ENCODE measurements at places on chromosomes 4 and X.

- no peak for DNase-seq
Measured at GRCh38 chr4:94595880-94596483, 144.2 kb downstream of the PDLIM5 start.

GRCh38 chr4:116016201-116016600, 902.8 kb upstream of the NDST4 start:
- no peak for DNase-seq

GRCh38 chrX:19673375-19674040, 158.2 kb upstream of the MAP3K15 start:
- DNase-seq: no peak

GRCh38 chr4:150888625-150889024, 126.5 kb downstream of the LRBA start:
- DNase-seq: no peak

DNA sequence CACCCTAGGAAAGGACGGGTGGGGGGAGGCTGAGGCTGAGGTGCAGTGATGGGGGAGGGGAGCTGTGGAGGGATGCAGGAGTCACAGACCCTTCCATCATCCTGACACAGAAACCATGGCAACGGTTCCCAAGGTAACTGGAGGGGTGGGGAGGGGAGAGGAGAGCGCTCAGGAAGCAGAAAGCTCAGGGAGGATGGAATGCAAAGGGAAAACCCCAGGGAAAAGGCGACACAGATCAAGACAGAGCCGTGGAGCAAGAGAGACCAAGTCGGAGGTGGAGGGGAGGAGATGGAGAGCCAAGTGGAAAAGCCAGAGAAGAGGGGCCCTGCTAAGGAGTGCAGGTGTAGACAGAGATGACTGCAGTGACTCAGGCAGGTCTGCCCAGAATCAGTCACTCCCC, 14.5 kb downstream of the L1CAM start:
- no peak for DNase-seq

DNA sequence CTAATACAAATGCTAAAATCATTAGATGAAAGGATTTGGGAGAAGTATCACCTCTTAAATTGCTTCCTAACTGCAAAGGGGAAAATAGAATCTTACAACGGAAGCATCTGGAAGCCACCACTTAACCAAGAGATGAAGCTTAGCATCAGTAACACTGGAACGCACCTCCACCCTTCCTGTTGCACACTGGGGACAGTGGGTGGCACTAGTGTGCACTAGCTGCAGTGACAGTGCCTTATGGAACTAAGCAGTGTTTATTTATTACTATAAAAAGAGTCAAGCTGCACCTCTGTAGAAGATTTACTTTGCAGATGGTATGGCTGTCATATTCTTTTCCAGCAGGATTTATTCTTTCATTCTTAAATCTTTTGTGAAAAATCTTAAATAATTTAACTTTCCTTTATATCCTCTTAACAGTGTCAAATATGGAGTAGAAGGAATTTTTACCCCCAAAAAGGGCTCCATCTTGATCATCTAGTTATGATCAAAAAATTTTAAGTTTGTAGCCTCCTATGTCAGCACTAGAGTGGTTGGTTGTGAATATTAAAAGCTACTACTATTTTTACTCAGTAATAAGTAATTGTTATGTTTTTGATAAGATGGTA, 76.7 kb downstream of the SCD5 start:
- no peak for DNase-seq

- no peak for DNase-seq
Measured at GRCh38 chr4:951594-952468, 19.6 kb downstream of the TMEM175 start.

DNA sequence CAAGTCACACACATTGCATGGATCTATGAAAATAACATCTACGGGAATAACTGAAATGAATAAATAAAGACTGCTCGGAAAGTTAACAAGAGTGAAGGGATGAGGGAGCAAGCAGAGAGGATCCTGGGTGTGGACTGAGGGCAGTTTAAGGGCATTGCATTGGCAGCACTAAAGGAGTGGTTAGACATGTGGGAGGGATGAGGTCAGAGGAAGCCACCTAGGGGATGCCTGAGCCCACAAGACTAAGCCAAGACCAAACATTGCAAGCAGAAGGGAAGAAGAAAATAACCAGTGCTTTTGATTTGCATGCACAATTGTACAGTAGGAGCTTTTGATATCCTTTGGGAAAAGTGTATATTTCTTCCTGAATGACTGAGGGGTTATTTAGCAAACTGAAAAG, 106.1 kb downstream of the MSL3 start:
- DNase-seq: no peak

DNA sequence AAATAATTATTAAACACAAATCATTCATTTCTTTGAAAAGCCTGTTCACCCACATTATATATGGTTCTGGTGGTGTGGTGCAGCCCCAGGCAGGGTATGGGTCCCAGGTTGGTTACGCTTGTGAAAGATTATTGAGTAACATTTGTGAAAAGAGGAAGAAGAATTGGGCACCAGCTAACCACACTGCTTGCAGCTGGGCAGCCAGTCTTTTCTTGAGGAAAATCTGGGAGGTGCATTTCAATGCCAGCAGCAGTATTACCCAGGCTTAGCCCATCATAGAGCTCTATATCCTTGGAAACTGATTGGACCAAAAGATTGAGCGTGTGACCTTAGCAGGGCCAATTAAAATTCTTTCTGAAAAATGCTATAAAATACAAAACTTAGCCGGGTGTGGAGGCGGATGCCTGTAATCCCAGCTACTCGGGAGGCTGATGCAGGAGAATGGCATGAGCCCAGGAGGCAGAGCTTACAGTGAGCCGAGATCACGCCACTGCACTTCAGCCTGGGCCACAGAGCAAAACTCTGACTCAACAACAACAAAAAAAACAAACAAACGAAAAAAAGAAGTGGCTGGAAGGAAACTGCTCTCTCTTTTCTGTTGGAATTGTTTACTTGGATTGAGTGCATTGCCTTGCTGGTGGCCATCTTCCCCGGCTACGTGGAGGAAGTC, 9.7 kb upstream of the PLAC8 start:
- no peak for DNase-seq

DNA sequence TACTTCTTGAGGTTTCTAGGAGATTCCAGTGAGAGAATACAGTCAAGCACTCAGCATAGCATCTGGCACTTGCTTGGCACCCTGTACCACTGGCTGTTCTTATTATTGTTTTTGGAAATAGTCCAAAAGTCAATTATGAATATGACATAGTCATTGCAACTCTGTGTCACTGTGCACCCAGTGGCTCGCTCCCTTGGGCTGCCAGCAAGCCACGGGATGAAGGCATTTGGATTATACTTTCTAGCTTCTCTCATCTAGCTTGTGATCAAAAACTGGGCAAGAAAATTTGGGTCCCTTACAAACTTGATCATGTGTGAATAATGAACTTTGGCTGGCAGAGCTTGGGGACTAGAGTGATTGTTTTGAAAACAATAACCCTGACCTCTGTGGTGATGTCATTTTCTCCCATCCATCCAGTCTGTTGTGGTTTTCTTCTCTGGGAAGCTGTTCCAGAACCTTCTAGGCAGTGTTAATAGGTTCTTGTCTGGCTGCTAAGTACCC, 32.7 kb upstream of the LIMCH1 start:
- DNase-seq: no peak

- no peak for DNase-seq
Measured at GRCh38 chrX:38890963-38891362, 89.7 kb downstream of the MID1IP1 start.

DNA sequence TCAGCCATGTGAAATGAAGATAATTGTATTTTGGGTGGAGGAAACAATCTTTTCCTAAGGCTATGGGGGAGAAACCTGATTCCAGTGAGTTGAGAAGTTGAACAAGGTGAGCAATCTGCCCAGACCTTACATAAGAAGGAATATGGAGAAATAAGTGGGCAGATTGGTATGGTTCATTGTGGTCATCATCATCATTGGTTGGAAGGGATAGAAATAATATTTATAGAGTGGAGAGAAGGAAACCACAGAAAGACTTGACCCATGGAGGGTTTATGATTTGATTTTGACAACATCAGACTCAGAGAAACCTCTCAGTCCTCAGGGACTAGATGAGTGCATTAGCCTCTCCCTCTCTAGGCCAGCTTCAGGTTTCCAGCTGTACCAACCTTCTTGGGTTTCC, 177.9 kb upstream of the NEIL3 start:
- no peak for DNase-seq

DNA sequence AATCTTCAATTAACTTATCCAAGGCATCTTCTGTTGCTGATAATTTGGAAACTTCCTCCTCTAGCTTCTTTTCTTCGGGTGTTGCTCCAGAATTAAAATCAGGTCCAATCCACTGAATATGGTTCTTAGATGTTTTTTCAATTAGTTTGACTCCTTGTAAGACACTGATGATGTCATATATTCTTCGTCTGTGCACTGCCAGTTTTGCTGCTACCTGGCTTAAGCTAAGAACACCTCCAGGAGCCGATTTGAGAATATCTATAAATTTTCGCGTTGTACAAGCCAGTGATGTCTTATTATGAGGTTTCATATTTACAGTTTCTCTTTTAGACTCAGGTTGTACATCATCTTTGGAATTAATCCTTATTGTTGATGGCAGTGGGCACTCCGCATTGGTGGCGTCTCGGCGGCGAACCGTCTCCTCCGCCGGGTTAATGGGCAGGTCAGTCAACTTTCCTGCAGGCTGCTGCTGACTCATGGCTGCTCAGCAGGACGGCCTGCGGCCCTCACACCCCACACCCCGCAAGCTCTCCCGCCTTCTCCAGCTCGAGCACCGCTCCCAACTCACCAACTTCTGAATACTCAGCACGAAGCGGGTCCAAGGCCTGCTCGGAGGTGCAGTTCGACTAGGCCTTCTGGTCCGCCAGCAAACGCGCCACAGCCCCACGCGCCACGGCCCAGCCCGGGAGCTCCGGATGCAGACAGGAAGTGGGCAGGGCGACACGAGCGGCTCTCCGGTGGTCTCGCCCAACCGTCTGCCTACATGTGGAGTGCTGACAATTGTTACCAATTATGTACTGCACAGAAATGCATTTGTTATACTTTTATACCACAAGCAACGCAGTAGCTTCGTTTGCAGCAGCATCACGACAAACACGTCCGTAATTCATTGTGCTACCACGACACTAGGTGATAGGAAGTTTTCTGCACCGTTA, 49.2 kb upstream of the FHL1 start:
- DNase-seq: no peak

DNA sequence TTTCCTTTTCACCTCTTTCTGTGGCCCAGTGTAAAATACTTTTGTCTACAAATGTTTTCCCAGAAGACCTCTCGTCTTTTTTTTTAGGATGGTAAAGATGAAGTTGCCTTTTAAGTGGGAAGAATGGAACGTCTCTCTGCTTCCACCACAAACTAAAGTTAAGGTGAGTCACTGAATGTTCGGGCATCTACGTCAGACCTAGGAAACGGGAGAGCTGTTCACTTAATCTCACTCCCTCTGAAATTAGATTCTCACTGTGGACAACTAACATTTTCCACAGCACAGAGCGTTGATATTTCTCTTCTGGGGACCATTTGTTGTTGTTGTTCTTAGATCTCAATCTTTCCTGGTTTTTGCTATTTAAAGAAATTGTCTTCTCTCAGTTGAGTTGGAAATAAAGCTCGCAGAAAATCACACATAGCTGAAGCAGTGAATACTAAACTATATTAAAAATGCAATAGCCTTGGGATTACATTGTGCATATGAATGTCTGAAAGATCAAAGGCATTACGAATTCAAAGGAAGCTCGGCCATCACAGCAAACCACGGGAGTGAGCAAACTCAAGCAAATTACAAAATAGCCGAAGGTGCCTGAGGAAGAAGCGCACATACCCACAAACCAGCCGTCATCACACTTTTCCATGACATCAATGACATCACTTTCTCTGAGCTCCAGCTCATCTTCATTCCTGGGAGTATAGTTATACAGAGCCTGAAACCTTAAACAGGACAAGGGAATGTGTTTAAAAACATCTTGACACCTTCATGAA, 53.9 kb upstream of the PDLIM3 start:
- DNase-seq: no peak

- no peak for DNase-seq
Measured at GRCh38 chr4:5435201-5435600, 273.2 kb downstream of the EVC2 start.

DNA sequence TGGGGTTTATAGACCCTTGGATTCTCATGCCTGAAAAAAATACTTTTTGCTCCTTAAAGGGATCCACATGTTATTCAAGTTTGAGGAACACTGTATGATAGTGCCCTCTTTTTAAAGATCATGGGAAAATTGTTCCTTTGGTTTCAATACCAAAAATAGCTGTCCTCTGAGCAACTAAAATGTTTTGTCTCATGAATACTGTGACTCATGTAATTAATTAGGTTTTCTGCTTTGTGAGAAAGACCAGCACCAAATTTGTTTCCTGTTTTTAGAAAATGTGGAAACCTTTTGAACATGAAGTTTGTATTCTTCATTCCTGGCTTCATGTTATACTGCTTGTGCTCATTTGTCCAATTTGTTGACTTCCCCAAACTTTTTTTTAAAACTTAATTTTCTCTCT, 127.6 kb upstream of the SH3RF1 start:
- no peak for DNase-seq

DNA sequence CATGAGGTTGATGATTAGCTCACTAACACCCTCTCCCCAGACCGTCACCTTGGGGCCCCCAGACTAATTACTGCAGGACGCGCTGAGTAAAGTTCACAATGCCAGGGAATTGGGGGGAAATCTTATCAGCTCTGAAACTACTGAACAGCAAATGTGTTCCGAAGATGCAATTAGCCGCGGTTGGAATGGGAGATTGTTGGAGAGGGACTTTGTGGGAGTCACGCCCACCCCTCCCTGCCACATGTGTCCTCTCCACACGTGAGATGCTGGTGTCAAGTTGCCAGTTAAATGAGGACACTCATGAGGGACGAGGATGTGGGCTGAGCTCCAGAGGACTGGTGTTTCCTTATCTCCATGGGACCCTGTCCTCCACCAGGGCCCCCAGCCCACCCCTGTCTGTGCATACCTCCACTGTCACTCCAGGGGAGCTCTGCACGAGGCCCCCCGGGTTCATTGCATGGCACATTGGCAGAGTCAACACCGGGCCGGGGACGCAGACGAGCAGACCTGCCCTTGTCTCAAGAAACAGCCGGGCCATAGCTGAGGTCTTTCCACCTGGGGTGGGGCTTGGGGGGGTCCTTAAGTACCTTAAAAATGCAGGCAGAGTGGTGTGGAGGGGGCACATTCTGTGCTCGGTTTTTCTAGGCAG, 175.4 kb upstream of the PSAPL1 start:
- no peak for DNase-seq

DNA sequence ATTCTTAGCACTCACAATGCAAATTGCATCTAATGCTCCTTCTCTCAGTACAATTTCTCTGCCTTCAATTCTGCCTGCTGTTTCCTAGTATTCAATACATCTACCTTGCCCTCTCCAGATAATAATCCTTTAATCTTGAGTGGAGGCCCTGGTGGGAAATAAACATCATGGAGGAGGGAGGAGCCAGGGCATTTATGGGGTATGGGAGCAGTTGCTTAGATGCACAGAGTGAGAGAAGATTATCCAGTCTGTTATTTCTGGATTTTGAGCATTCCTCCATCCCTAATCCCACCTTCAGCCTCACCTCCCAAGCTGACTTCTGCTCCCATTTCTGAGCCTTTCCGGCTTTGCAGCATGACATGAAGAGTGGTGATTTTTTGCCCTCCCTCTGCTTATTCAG, 127.9 kb upstream of the PPP3CA start:
- DNase-seq: no peak

- DNase-seq: no peak
Measured at GRCh38 chr4:47493238-47494123, 8.4 kb downstream of the ATP10D start.

Data from cortex of kidney (tissue), 1 donor.